ENCODE measurements at places on chromosomes 5 and 9.
A peak's percentile ranks its signal among the peaks of the same experiment; 100 is the strongest.

GRCh38 chr5:145867806-145868205 lies 5.0 kb downstream of the GRXCR2 start:
- DNase-seq = no peak

- DNase-seq = peak; percentile 76
Measured at GRCh38 chr9:134066913-134067851, 644 bp downstream of the BRD3 start.

DNA sequence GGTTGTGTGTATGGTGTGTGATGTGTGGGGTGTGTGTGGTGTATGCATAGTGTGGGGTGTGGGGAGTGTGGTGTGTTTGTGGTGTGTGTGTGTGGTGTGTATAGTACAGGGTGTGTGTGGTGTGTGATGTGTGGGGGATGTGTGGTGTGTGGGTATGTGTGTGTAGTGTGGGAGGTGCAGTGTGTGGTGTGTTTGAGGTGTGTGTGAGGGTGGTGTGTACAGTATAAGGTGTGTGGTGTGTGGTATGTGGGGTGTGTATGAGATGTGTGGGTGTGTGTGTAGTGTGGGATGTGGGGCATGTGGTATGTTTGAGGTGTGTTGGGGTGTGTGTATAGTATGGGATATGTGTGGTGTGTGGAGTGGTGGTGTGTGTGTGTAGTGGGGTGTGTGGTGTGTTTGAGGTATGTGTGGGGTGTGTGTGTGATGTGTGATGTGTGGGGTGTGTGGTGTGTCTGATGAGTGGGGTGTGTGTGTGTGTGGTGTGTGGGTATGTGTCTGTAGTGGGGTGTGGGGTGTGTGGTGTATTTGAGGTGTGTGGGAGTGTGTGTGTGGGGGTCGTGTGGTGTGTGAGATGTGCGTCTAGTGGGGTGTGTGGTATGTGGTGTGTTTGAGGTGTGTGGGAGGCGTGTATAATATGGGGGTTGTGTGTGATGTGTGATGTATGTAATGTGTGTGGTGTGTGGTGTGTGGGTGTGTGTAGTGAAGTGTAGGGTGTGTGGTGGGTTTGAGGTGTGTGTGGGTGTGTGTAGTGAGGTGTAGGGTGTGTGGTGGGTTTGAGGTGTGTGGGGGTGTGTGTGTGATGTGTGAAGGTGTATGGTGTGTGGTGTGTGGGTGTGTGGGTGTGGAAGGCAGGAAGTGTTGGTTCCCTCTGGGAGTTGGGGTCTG lies 8.6 kb downstream of the ECSCR start:
- DNase-seq = no peak

DNA sequence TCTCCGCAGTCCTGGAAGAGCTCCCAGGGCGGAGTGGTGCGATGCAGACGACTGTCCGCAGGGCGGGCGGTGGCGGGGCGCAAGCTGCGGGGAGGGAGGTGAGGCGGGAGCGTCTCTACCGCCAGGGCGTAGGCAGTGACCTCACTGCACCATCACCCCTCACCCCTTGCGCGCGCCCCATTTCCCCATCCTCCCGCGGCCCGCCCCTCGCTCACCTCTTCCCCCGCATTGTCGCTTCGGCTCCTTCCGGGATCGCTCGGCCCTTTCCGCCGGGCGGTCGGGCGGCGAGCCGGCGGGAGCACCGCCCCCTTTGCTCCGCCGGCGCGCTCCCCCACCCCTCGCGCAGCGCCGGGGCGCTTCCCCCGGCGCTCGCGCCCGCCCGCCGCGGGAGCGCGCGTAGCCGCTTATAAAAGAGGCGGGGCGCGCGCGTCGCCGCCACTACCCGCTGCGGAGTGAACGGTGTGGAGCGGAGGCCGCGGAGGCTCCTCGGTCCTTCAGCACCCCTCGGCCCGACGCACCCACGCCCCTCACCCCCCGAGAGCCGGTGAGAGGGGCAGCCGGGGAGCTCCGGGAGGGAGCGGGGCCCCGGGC lies at the start of gene SPTAN1:
TSS of gene SPTAN1 (plus strand) at position 435 of the 591 bp plus-strand sequence. CDS start 14,154 bp downstream, outside the sequence.
- DNase-seq = peak; percentile 97
